Daoy (cell line): ENCODE measurements at places on chromosomes 7 and 10.
A peak's percentile ranks its signal among the peaks of the same experiment; 100 is the strongest.

DNA sequence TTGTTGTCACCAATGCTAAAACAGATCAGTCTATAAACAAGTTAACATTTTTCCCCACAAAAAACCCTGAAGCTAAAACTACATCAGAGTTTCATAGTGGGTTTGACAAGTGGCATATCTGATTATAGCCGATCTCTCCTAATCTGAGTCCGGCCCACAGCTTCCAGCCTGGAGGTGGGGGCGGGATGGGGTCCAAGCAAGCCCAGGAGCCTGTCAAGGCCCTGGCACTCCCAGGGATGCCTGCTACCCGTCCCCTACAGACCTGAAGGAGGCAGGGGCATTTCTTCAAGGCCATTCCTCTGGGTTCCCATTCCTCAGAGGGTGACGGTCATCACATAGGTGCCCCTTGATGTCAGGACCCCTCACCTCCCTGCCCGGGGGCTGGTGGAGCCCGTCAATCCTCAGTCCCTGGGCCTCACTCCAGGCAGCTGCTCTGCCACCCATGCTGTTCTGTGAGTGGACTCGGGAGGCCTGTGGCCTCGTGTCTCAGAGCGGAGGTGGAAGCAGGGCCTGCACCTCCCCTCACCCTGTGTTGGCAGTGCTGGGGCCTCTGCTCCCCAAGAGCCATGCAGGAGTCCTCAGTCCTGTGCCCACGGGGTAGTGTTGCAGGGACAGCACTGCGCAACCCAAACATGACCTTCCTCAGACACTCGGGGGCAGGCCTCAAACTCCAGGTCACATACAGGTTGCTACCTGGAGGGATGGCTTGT, 8.8 kb downstream of the DPYSL4 start:
- DNase-seq = no peak

DNA sequence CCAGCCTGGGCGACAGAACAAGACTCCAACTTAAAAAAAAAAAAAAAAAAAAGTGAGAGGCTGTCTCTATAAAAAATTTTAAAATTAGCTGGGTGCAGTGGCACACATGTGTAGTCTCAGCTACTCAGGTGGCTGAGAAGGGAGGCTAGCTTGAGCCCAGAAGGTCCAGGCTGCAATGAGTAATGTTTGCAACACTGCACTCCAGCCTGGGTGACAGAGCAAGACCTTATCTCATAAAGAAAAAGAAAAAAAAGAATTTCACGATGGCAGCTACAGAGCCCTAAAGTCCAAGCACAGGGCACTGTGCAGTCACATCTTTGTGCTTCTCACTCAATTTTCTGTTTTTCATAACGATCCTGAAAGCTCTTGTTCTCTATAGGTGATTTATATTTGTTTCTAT, 209.5 kb upstream of the KCTD7 start:
- no peak for DNase-seq

GRCh38 chr7:3955751-3956696, 655.0 kb downstream of the SDK1 start:
- DNase-seq = peak; percentile 88

GRCh38 chr10:75009426-75009825, 102.0 kb upstream of the SAMD8 start:
- no peak for DNase-seq

DNA sequence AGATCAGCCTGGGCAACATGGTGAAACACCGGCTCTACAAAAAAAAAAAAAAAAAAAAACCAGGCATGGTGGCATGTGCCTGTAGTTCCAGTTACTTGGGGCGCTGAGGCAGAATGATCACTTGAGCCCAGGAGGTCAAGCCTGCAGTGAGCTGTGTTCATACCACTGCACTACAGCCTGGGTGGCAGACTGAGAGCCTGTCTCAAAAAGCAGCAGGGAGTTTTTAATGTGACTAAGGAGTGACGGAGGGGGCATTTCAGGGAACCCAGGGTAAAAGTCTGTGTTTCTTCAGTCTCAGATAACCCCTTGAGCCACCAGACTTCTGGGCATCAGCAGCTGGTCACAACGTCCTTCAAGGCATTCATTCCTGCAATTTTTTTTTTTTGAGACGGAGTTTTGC, 2.2 kb upstream of the C10orf95 start:
- DNase-seq = no peak

GRCh38 chr7:132380059-132380458, 196.2 kb downstream of the PLXNA4 start:
- DNase-seq = no peak

- DNase-seq = peak; percentile 99
These were observed 192.5 kb upstream of the PRSS1 start for GRCh38 chr7:142556740-142557139.

DNA sequence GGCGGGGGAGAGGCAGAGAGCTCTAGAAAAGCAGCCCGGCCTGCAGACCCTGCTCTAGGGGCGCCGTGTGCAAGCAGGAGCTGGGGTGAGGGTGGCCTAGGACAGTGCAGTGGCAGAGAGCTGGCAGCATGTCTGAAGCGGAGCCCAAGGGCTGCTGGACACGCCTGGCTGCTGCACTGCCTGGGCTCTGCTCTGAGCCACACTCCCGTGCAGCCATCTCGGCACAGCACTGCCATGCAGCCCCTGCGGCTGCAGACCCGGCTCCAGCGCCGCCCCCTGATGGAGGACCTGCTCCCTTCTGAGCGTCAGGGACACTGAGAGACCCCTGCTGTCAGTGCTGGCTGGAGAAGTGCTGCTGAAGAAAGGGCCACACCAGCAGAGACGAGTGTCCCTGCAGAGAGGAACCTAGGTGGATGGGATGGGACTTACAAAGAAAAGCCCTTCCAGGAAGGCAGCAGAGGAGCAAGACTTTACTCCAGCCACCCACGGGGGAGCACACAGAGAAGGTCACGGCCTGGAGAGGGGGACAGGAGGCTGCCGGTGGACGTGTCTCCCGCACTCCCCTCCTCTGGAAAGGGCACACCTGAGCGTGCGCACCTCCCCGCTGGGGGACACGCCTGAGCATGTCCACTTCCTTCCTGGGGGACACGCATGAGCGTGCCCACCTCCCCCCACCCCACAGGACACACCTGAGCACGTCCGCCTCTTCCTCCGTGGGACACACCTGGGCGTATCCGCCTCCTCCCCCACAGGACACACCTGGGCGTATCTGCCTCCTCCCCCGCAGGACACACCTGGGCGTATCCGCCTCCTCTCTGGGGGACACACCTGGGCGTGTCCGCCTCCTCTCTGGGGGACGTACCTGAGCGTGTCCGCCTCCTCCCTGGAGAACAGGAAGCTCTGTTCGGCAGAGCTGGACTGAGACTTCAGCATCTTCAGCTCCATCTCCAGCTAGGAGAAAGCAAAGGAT, 252.9 kb downstream of the MAD1L1 start:
- DNase-seq = no peak

DNA sequence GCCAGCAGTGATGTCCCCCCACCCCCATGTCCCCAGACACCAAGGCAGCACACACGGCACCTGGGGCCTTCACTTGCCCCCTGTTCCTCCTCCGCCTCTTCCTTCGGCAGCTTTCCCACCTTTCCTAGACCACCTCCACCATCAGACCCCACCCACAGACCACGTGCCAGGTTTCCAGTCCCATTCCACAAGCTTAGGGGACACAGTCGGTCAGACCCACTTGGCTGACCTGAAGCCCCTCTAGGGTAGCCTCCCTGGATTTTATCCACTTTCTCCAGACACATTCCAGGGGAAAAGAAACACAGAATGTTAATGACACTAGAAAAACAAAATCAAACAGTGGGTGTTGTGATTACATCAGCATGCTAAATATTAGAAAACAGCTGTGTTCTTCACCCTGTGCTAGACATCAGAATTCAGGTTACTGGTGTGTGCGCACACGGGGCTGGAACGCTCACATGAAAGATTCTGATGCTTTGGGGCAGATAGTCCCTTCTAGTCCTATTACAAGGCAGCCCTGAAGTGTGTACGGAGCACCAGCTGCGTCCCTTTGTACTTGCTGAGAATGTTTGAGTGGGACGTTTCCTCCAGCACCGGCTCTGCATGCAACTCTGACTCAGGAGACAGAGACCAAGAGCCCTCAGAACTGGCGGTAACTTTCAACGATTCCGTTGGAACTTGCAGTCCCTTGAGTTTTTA, 75.5 kb upstream of the PPP2R2D start:
- DNase-seq = peak; percentile 34

DNA sequence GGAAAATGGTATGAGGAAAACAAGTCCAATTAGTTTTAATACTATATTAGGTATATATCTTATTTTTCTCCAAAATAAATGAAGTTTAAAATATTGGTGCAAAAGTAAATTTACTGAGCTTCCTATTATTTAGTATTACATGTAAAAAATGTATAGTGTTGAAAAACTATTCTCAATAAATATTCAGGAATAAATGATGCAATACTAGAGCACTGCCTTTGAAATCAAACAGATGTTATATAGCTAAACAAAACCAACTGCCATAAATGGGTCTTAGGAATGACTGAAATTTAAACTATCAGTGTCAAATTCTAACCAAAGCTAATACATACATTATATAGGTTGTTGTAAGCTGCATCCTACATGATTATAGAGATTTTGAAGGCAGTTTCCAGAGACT, 1434.0 kb upstream of the LRRTM3 start:
- DNase-seq = no peak

DNA sequence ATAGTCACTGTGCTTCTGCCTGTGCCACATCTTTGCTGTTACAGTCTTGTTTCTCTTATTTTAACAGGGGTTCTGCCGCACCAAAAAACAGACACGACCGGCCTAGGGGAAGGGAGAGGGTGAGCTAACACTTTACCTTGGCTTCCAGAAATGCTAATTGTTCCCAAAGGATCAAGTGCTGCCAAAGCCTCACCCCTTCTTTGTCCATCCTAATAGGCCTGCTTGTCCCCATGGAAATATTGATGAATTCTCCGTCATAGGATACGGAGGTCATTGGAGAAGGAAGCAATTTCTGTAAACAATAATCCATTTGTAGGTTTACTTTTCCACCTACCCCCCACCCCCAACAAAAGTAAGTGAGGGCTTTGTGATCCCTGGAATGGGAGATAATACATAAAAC, 567.3 kb downstream of the KCNMA1 start:
- no peak for DNase-seq

- DNase-seq = peak; percentile 10
These were observed 98.0 kb downstream of the KCND2 start for GRCh38 chr7:120370954-120371353.

GRCh38 chr7:2109936-2110609, 122.7 kb downstream of the MAD1L1 start:
- DNase-seq = peak; percentile 93

DNA sequence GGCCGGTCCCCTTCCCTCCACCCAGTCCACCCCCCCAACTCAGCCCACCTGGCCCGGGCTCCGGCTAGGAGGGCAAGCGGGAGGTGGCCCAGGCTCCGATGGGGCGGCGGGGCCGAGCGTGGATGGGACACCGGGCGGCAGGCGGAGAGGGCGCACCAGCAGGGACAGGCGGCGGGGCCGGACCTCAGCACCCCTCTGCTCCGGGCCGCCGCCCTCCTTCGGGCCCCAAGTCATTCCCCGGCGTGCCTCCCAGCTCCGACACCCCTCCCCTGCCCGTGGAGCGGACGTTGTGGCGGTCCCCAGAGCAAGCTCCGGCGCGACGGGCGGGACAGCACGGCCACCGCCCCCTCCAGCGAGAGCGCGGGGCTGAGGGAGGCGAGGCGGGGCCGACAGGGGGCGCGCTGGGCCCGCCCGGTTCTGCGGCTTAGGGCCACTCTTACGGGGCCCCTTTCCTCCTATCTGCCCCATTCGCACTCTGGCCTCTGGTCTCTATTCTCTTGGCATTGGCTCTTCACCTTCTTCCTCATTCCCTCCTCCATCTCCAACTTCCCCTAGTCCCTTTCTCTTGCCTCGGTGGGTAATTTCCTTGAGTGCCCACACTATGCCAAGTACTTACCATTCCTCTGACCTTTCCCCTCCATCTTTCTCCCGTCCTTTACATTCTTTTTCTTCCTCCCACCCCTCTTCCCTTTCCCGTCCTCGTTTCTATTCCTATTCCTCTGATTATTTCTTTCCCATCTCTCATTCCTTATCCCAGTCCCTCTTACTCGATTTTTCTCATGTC, 701 bp upstream of the GBX1 start:
- DNase-seq = peak; percentile 76

GRCh38 chr10:80131499-80131901, 1.0 kb upstream of the PLAC9 start:
- DNase-seq = no peak

- DNase-seq = no peak
These were observed 63.9 kb upstream of the NANOS1 start for GRCh38 chr10:118965645-118966044.

- peak; percentile 22 for DNase-seq
These were observed 102.3 kb upstream of the ARHGAP21 start for GRCh38 chr10:24826009-24826408.

GRCh38 chr7:137870684-137871083, 23.9 kb upstream of the DGKI start:
- no peak for DNase-seq

- DNase-seq = no peak
These were observed 349.3 kb downstream of the CXCL12 start for GRCh38 chr10:44035474-44036197.

- no peak for DNase-seq
These were observed 29.5 kb downstream of the ZNF775 start for GRCh38 chr7:150408393-150409299.

DNA sequence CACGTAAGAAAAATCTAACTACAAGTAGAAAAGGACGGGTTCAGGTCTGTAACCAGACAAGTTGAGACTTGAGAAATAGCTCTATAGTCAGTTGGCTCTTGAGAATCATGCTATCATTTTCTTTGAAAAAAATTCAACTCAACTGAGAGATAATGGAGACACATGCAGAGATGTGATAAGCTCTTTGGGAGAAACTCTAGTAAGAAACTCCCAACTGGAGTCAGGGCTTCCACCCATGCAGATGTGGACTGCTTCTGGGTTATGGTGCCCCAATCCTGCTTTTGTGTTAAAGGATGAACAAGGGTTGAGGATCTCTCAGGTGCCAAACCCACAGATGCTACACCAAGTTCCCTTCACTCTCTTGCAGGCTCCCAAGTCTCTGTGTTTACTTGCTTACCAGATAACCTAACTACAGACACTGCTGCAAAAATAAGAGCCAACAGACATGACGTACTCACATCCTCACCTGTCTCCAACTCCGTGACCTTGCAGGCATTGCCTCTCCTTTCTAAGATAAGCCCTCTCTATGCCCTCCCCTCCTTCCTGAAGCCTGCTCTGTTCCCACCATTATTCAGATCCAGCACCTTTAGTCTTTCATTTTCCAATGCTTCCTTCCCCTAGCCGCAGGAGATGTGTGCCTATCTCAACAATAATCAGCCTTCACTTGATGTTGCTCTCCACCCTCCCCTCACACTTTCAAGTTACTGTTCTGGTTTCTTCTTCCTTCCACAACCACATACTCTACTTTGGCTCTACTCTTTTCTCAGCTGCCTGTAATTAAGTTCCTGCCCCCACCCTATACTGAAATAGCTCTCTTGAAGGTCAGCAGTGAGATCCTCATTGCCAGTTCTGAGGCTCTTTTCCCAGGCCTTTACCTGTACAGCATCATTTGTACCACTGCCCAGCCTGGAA, 130.0 kb downstream of the ICA1 start:
- no peak for DNase-seq

- no peak for DNase-seq
These were observed 133.3 kb downstream of the EXOC4 start for GRCh38 chr7:133386205-133386604.

GRCh38 chr7:50264908-50265307, 39.6 kb upstream of the IKZF1 start:
- DNase-seq = peak; percentile 66
